HS-5 (cell line): ENCODE measurements at places on chromosomes 2 and 18.

DNA sequence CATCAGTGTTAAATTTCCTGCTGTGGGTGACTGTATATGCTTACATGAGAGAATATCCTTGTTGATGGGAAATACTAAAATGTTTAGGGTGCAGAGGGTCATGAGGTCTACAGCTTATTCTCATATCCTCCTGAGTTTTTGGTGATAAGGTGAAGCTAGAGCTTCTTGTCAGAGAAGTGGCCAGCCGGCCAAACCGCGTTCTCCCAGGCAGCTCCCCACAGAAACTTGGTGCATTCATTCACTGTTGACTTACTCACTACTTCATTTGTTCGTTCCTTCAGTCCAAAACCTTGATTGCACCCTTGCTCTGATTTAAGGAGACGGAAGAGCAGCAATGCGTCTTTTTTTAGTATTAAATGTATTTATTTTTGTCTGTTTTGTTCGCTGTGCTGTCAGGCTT lies 8.7 kb downstream of the SNED1 start:
- DNase-seq = no peak

- DNase-seq = no peak
Observed at GRCh38 chr18:9711361-9712129, 3.4 kb downstream of the RAB31 start.

DNA sequence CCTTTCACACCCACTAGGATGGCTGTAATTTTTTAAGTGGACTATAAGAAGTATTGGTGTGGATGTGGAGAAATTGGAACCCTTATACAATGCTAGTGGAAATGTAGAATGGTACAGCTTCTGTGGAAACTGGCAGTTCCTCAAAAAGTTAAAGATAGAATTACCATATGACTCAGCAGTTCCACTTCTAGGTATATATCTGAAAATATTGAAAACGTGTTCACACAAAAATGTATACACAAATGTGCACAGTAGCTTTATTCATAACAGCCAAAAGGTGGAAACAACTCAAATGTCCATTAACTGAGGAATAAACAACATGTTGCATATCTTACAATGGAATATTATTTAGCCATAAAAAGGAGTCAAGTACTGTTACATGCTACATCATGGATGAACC lies 17.7 kb downstream of the TANK start:
- DNase-seq = no peak

DNA sequence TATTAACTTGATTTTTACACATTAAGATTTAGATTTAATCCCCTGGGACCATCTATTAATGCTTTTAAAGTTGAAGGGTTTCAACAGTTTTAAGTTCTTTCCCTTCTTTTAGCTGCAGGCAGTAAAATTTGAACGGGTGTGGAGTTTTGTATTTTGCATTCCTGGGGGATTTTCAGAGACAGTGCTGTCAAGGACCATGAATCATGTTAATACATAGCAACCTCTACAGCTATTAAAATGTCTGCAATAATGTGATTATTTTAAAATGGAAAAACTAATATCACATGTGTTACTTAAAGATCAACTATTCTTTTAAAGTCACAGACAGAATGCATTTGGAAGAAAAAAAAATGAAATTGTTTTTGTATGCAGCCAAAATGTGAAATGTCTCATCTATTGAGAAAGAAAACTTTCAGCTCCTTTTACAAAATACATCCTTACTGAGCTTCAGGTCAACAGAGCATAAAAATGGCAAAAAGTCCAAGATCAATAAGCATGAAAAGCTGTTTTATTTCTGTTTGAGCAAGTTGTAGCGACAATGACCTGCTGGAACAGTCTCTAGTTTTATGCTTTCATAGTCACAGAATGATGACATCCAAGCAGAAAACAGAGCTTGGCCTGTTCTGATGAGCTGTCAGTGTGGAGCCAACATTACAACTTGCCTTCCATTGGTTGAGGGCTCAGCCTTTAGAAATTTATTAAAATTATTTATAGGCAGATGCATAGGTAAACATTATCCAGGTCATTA lies 21.6 kb upstream of the ZNF521 start:
- DNase-seq = no peak

DNA sequence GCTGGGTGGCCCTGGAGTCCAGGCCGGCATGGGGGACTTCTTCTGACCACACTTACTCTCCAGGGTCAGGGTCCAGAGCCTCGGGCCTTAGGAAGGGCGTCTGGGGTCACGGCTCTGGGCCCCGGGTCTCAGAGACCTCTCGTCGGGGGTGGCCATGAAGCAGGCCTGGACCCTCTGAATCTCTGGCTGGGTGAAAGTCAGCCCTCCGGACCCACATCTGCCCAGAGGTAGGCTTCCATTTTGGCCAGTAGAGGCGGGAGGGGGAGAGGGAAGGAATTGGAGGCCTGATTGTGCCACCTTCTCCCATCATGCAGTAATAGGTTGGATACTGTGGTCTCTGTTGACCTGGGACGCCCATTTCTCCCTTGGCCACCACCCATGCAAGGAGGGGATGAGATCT lies 125.3 kb upstream of the GPC1 start:
- no peak for DNase-seq

- no peak for DNase-seq
Observed at GRCh38 chr18:33677891-33678290, 99.9 kb downstream of the ASXL3 start.

DNA sequence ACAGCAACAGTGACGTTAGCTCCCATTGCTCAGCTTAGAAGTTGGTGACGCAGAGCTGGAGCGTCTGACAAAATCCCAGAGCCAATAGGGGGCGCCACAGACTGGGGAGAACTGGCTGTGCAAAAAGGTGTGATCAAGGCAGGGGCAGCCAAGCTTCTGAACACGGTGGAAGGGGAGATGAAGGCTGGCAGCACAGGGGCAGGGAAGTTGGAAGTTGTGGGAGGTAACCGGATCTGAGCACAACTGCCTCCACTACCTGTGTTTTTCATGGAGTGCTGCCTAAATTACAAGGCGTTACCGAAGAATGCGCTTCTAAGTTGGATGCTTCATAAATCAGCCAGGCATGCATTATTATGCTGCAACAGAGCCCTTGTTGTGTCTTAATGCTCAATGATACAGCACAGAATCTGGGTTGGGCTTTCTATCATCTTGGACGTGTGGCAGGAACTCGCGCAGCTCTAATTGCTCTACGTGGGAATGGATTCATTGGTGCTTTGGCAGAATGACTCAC lies 370.0 kb downstream of the SLC4A3 start:
- no peak for DNase-seq

DNA sequence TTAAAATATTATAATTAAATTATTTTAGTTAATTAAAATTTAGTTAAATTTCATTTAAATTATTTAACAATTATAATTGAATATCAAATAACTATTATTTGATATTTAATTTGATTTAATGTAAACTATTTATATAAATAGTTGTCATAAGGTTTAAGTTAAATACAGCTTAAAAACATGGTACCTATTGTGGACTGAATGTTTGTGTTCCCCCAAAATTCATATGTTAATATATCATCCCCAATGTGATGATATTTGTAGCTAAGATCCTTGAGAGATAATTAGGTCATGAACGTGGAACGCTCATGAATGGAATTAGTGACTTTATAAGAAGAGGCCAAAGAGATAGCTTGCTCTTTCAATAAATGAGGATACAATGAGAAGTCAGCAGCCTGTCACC lies 505.7 kb upstream of the LRATD1 start:
- DNase-seq = no peak

DNA sequence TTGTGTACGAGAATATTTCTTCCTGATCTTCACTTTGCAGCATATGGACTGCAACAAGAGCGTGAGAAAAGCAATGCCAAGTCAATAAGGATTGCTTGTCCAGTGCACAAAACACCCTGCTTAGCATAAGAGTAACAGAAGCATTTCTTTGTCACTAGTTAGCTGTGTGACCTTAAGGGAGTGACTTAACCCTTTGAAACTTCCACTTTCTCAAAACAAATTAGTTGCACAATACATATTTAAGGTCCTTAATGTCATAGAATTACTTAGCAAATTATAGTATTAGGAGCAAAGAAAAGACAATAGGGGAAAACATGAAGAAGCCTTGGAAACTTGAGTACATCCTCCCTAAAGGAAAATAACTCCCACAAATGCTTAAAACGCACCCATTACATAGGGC lies 230.1 kb downstream of the RNF152 start:
- DNase-seq = no peak

GRCh38 chr2:188978291-188979081 lies 4.3 kb downstream of the COL3A1 start:
- DNase-seq = peak; percentile 68

GRCh38 chr2:135130751-135131150 lies 78.7 kb downstream of the RAB3GAP1 start:
- DNase-seq = no peak

- DNase-seq = no peak
Observed at GRCh38 chr2:69166465-69166811, 153.5 kb downstream of the ANTXR1 start.

GRCh38 chr2:176130957-176131847 lies 1.7 kb downstream of the HOXD8 start:
- no peak for DNase-seq
